Small intestine (tissue), 16 donors: ENCODE measurements at places on chromosomes 7 and 10. TPM values are rescaled to one million over a fixed set of nuclear protein-coding genes. Genes with fewer than 3 reads are reported as not detected.

Gene SPDYE2B
- not detected for polyA plus RNA-seq

DNA sequence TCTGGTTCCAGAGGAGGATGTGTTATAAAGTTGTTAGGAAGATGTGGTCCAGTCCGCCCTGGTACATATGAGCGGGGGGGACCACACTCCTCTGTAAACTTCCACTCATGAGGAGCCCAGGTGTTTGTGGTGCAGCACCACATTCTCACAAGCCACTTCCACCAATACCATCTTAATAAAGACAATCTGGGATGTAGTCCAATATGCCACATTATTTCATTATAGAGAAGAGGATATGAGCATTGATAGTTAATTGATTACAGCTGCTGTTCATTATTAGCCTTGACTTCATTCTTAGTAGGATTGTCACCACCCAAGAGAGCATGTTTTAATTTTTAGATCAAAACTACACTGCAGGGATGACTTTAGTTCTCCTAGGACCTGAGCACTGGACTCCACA is 40.5 kb downstream of the ERCC6 start:
- no peaks in the 10 kb centered on the region for H3K27me3 ChIP-seq
- DNase-seq = no peak
- peaks cover 15% of the 10 kb centered on the region for H3K36me3 ChIP-seq

Gene CPEB3
- 1.6 TPM for polyA plus RNA-seq

GRCh38 chr10:88848499-88848898 is 3.1 kb downstream of the ANKRD22 start:
- peaks cover 3% of the 10 kb centered on the region for H3K4me1 ChIP-seq
- no peak for DNase-seq
- H3K27ac ChIP-seq = no peak overlapping the region
- no peak overlapping the region for H3K4me3 ChIP-seq
- H3K36me3 ChIP-seq = no peaks in the 10 kb centered on the region
